ENCODE measurements at places on chromosomes 12 and 14. TPM values are rescaled to one million over a fixed set of nuclear protein-coding genes. Genes with fewer than 3 reads are reported as not detected.

The TCL1B gene
- not detected for total RNA-seq

The REP15 gene
- total RNA-seq: not detected

The TPPP2 gene
- total RNA-seq: not detected

The NYNRIN gene
- total RNA-seq: 0.14 TPM

The IL31 gene
- 8.0 TPM for total RNA-seq

The LRRK2 gene
- not detected for total RNA-seq

The TAS2R42 gene
- total RNA-seq: not detected

The CHGA gene
- not detected for total RNA-seq

Data from activated T-cell treated with anti-CD3 and anti-CD28 coated beads, Interleukin-2, amount 50 U/mL, for 72 hours (primary cell).